ENCODE measurements at places on chromosomes 4 and X. TPM values are rescaled to one million over a fixed set of nuclear protein-coding genes. Genes with fewer than 3 reads are reported as not detected.

Gene MAGIX
- 12.4 TPM for total RNA-seq

Gene RBM46
- total RNA-seq = not detected

GRCh38 chrX:79645749-79646148 is 278.6 kb upstream of the ITM2A start:
- no peaks in the 10 kb centered on the region for H3K27me3 ChIP-seq
- H3K36me3 ChIP-seq = no peaks in the 10 kb centered on the region
- no peaks in the 10 kb centered on the region for H3K4me1 ChIP-seq
- H3K4me3 ChIP-seq = no peak overlapping the region
- no peak overlapping the region for H3K27ac ChIP-seq

DNA sequence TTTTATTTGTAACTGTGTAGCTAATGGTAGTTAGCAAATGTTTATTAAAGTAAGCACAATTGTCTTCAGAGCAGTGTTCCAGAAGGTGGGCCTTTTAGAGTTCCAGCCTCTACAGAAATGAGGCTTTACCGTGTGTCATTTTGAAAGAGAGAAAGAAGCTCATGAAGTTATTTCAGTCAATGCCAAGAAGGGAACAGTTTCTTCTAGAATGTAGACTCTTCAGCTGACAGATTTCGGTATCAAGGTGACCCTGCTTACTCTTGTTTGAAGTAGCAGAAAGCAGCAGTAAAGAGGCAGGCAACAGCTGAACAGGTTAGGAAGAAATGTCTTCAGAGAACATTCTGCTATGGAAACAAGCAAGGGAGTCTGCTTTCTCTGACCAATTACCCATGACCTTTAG is 93.6 kb downstream of the TASL start:
- no peaks in the 10 kb centered on the region for H3K36me3 ChIP-seq
- no peaks in the 10 kb centered on the region for H3K4me1 ChIP-seq

DNA sequence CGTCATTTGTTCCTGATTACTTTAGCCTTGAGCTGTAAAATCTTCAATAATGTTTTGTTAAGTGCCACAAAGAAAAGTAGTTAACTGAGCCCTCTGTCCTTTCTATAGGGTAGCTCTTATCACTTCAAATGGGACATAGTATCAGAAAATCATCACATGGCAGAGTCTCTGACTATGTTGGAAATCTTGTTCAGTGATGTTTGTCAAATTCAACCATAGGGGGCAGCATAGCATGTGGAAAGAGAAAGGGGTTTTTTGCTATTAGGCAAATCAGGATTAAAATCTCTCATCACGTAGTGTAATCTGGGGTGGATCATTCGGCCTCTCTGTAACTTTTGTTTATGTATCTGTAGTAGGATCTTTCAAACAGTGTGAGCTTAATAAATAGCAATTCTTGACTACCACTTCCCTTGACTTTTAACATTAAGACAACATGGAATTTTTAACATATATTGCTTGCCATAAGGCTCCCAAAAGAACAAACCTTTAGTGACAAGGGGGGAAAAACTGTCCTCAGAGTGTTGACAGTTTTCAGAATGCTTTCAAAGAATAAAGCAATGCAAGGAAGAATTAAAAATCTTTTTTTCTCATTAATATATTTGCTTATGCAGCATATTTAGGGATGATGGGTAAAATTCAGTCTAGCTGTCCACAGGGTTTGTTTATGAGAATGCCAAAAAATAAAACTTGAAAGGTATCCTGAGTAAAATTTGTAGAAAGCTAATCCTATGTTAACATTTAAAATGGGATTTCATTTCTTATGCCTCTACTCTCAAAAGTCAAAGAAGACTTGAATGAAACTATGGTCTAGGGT is 127.2 kb downstream of the FBXW7 start:
- no peaks in the 10 kb centered on the region for H3K27me3 ChIP-seq
- no peaks in the 10 kb centered on the region for H3K36me3 ChIP-seq
- no peak overlapping the region for H3K27ac ChIP-seq
- no peak overlapping the region for H3K4me3 ChIP-seq
- no peaks in the 10 kb centered on the region for H3K4me1 ChIP-seq

DNA sequence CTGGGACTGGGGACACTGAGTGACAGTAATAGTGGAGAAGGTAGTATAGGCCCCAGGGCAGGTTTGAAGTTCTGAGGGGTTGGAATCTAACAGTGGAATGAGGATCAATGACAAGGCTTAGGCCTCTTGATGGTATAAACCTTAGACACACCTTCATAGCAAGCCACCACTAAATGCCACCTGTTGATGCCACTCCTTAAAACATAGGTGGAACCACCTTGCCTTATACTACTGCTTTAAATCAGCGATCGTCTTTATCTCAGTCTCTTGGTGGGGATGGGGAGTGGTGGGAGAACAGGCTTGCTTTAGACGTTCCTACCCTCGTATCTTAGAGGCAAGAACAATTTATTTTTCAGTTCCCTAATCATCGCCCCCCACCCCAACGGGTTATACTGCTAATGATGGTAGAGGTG is 1.2 kb downstream of the RAB33B start:
- DNase-seq = no peak
- H3K27ac ChIP-seq = peak overlapping the region; percentile 99
- no peaks in the 10 kb centered on the region for H3K36me3 ChIP-seq
- H3K27me3 ChIP-seq = no peaks in the 10 kb centered on the region
- no peaks in the 10 kb centered on the region for H3K4me1 ChIP-seq

- no peaks in the 10 kb centered on the region for H3K4me1 ChIP-seq
- DNase-seq = no peak
- H3K4me3 ChIP-seq = no peak overlapping the region
- no peak overlapping the region for H3K27ac ChIP-seq
- no peaks in the 10 kb centered on the region for H3K27me3 ChIP-seq
- no peaks in the 10 kb centered on the region for H3K36me3 ChIP-seq
These were observed 83.3 kb downstream of the RASL11B start for GRCh38 chr4:52945326-52945898.

GRCh38 chr4:186307497-186307896 is 41.5 kb downstream of the F11 start:
- no peak overlapping the region for H3K4me3 ChIP-seq
- no peak for DNase-seq
- H3K27ac ChIP-seq = no peak overlapping the region
- H3K36me3 ChIP-seq = no peaks in the 10 kb centered on the region

DNA sequence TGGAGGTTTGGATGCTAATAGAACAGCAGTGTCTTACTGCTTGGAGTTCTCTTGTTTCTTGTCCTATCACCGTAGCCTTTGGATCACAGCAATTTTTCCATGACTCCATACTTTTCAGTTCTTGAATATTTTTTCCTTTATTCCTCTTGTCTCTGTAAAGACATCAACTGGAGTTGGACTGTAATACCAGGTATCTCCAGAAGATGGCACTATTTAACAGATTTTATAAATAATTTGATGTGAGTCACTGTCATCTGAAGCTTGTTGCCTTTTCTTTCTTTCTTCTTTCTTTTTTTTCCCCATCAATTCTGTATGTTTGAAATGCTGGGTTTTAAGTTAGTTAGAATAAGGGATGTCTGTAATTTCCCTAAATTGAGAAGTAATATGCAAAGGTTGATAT is 24.1 kb downstream of the HPRT1 start:
- no peak overlapping the region for H3K4me3 ChIP-seq
- H3K27ac ChIP-seq = no peak overlapping the region
- peaks cover 14% of the 10 kb centered on the region for H3K27me3 ChIP-seq
- H3K36me3 ChIP-seq = no peaks in the 10 kb centered on the region

DNA sequence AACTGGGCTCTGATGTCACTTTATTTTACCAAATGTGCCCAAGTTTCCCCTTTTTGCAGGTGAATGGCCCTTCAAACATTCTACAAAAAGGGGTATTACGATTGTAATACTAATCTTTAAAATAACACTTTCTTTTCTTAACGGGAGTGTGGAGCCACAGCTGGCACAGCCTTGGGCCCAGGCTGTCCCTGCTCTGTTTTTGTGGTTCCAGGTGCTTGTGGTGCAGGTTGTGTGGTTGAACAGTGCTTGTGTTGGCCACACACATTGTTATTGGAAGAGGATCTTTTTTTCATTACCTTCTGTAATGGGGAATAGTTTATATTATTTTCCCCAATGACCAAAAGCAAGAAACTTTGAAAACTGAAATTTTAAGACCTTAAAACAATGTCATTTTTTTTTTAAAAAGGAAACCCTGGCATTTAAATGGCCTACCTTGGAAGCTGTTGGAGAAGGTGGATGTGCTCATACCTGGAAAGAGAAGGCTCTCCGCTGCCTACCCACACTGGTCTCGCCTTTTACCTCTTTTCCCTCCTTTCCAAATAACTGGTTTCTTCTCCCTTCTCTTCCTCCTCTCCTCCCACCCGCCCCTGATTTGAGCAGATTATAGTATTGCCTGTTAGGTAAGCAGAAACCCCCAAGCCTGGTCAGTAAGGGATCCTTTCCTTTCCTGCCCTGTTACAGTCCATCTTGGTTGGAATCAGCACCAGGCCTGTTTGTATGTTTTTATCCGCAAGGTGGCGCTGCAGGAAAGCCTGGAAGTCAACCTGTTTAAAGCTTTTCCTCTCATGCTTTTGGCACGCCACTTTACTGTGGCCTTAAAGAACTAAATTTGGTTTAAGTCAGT is 28.6 kb downstream of the HADH start:
- H3K27me3 ChIP-seq = no peaks in the 10 kb centered on the region
- peak; percentile 67 for DNase-seq
- no peaks in the 10 kb centered on the region for H3K36me3 ChIP-seq
- H3K27ac ChIP-seq = no peak overlapping the region
- H3K4me1 ChIP-seq = no peaks in the 10 kb centered on the region
- H3K4me3 ChIP-seq = no peak overlapping the region

Gene GALNT7
- 10.7 TPM for total RNA-seq

- no peak overlapping the region for H3K4me3 ChIP-seq
These were observed 40.5 kb upstream of the KIAA1210 start for GRCh38 chrX:119168104-119168503.

GRCh38 chr4:139851133-139851532 is 185.5 kb downstream of the MGST2 start:
- no peak for DNase-seq
- H3K27me3 ChIP-seq = no peaks in the 10 kb centered on the region
- H3K27ac ChIP-seq = no peak overlapping the region
- no peaks in the 10 kb centered on the region for H3K4me1 ChIP-seq

- no peaks in the 10 kb centered on the region for H3K4me1 ChIP-seq
- no peaks in the 10 kb centered on the region for H3K36me3 ChIP-seq
- H3K4me3 ChIP-seq = no peak overlapping the region
- H3K27ac ChIP-seq = no peak overlapping the region
These were observed 279.4 kb downstream of the FAT4 start for GRCh38 chr4:125594056-125594602.

Measured in breast epithelium (tissue), 4 donors.